ENCODE measurements at places on chromosomes 6 and 20. TPM values are rescaled to one million over a fixed set of nuclear protein-coding genes. Genes with fewer than 3 reads are reported as not detected.

- no peak for DNase-seq
Observed at GRCh38 chr20:58418949-58419748, 30.1 kb downstream of the VAPB start.

DNA sequence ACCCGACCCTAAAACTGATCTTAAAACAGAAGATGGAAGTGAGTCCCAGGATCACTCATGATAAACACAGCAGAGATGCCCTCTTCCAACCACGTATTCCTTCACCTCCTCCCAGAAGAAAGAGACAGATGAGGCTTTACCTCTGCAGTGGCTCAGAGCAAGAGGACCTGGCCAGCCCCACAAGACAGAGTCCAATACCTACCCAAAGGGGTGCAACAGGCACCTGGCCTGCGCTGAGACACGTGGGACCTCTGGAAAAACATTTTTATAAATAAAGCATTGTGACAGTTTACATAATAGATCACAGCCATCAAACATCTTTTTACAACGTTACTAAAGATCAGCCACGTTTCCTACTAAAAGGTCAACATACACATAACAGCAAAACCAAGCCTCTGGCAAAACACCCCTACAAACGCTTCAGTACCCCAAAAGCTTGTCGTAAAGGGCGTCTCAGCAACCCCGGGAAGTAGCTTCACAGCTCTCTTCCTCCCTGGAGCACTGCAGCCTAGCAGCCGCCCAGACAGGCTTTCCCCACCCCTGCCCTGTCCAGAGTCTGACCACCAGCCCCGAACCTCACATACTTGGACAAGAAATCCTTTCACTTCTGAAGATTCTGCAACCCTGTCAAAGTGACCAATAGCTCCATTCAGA is 2.9 kb downstream of the TAF4 start:
- no peak for DNase-seq

GRCh38 chr6:151914484-151914883 is 107.0 kb downstream of the ESR1 start:
- peak; percentile 2 for DNase-seq

- DNase-seq = peak; percentile 95
Observed at GRCh38 chr6:27478706-27479318, 5.9 kb upstream of the ZNF184 start.

- no peak for DNase-seq
Observed at GRCh38 chr6:115191989-115192388, 849.2 kb upstream of the HS3ST5 start.

GRCh38 chr6:80922916-80923455 is 816.5 kb downstream of the BCKDHB start:
- DNase-seq = no peak

DNA sequence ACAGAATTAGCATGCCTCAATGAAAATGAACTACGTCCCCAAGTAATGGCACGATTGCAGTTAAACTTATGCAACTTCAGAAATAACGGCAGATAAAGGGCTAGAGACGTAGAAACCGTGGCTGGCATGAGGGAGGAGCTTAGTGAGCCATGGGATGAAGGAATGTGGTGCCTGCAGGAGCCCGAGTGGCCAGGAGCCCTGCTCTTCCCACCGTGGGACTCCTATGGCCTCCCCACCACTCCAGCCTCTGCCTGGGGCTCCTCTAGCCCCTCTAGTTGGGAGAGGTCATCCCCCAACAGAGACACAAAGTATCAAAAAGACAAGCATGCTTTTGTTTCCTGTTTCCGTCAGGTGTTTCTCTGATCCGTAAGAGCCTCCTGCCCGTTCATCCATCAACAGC is 75.1 kb upstream of the BHLHE23 start:
- no peak for DNase-seq

- no peak for DNase-seq
Observed at GRCh38 chr20:2917266-2917665, 44.0 kb downstream of the PTPRA start.

DNA sequence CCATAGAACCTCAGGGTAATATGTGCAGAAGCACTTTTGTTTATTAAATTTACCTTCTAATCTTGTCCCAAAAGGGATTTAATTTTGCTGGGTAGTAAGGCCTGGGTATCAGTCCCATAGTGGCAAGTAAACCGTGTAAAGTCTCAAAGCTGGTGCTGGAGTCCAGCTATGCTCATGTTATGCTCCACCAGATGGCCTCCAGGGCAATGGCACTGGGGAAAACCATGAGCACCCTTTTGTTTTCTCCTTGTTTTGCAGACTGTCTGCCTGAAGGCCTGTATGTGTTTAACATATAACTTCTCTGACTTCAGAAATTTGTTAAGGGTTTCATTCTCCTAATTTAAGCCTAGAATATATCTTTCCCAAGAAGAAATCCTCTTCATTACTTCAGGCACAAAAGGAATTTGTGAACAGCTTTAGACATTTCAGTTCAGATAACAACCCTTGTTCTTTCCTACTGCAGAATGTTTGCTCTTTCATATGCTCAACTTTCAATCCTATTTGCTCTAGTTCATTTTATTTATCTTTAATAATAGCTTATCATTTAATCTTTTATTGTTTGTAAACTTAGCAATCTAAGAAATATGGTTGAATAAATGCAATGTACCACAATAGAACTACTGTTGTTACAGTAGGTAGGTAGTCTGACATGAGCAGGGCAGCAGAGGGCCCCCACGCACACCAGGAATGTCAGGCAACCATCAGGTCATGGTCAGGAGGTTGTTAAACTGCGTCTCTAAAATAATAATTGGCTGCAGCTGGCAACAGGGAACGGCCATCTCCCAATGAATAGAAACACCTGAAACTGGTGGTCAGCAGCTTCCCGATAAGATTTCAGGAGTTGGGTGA is 162.8 kb downstream of the TENT5A start:
- peak; percentile 23 for DNase-seq

- DNase-seq = no peak
Observed at GRCh38 chr20:51360451-51361201, 181.9 kb downstream of the NFATC2 start.

GRCh38 chr6:79077715-79078074 is 359 bp downstream of the PHIP start:
- peak; percentile 49 for DNase-seq

DNA sequence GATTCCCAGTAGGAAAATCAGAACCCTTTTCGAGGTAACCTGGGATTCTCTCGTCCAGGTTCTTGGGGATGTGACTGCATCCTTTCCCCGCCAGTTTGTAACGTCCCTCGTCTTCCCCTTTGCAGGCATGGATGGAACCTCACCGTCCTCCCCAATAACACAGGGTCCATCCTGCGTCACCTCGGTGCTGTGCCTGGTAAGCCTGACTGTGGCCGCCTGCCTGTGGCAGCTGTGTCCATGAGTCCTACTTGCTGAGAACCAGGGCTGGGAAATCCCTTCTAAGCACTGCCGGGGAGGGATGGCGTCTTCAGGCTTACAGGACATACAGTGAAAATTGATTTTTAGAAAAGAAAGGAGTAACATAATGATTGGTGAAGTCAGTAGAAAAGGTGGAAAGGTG is 155.6 kb downstream of the DTNBP1 start:
- DNase-seq = no peak

DNA sequence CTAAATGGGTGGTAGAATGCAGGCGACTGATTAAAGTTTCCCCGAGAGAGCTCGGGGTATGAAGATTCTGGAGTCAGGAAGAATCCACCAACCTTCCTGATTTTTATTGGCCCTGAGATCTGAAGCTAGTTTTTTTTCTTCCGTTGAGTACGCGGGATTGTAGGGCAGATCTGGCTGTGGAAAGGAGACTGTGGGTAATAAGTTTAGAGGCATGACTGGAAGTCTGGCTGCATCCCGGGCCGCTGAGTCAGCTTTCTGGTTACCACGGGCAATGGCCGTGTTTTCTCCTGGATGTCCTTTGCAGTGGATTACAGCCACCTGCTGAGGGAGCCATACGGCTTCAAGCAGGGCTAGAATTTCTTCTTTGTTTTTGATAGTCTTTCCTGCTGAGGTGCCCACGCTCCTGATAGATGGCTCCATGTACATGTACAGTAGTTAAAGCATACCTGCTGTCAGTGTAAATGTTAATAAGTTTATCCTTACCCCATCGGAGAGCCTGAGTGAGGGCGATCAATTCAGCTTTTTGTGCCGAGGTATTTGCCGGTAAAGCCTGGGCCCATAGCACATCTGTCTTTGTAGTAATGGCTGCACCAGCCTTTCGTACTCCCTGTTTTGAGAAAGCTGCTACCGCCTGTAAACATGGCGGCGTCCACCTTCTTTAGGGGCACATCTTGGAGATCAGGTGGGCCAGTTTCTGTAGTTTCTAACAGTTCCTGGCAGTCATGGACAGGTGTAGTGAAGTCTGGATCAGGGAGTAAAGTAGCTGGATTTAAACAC is 154.0 kb downstream of the TRIM27 start:
- DNase-seq = no peak

DNA sequence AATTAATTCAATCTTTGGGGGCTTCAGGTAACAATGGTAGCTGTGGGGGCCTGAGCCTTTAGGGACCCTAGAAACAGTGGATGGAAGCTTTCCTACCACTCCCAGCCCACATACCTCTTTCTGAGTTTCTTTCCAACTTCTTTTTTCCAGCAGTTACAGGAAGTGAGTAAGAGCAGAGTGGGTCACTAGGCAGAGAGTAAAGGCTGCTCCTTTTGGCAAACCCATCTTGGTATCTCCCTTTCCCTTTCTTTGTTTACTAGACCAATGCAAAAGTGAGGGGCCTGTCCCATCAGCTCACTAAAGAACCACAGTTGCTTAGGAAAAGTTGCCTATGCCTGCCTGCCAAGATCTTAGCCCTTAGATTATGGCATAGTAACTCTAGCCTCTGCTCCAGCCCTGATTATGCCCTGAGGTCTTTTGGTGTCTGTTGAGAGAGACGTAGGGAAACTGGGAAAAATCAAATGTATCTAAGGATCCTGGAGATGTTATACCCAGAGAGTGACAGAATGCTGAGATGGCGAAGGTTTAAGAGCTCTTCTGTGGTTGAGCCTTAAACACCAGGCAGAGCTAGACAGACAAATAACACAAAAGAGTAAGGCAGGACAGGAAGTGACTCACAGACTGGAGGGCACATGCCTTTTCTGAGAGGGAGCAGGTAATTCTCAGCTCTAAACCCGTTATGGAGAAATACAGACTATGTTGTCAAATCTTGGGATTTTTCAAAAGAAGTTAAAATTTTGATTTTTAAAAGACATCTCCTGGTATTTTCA is 31.3 kb downstream of the TRMT6 start:
- DNase-seq = no peak

DNA sequence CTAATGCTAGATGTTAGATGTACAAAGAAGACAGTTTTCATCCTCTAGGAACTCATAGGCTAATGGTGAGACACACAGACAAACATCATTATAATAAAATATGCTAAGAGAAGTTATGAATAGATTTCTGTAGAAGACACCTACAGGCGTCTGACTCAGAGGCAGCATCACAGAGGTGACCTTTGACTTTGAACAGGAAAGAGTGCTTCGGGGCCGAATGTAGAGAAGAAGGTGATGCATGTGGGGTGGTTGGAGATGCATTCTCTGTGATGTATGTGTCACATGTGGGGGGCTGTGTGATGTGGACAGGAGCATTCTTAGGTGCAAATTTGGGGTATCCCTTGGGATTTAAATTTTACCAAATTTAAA is 6.8 kb downstream of the GUCA1A start:
- DNase-seq = no peak

DNA sequence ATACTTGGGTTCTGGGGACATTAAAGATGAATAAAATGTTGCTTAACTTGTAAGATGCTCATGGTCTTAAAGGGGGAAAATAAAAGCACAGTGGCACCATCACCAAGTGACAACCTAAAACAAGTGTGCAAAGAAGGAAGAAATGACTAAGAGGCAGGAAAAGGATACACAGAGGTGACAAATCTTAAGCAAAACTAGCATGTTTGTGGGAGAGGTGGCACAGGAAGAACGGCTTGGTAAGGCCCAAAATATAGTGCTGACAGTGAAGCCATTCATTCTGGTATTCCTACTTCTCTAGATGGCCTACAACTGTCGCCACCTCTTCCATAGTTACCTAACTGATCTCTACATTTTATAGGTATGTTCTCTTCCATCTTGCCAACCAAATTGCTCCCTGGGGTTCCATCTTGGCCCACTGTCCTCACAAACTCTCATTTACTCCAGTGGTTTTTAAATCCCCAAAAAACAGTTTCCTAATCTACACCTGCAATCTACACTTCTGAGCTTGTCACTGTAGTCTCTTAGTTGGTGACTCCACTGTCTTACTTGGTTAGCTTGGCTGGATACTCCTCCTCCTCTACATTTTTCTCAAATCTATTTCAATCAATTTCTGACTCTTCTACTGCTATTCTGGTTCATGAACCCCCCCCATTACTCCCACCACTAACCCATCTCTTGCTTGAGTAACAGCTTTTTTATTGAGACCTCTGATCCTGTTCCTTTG is 33.5 kb downstream of the FAM8A1 start:
- DNase-seq = no peak

- DNase-seq = no peak
Observed at GRCh38 chr6:74814440-74814839, 391.4 kb downstream of the COL12A1 start.

DNA sequence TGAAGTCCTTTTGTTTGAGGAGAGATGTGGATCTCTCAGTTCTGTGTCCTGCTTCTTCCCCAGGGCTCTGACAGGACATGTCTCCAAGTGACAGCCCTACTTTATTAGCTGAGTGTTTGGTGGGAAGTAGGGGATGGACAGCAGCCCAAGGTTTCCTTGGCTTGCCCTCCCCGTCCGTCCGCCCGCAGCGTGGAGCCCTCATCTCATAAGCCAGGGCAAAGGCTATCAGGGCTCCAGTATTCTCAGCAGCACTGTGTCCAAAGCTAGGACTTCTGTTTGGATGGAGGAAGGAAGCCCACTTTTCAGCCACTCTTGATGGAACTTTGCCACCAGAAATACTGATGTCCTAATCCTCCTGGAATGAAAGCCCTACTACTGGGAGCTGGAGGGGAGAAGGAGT is 13.6 kb downstream of the CDC5L start:
- DNase-seq = no peak

- DNase-seq = no peak
Observed at GRCh38 chr6:130962966-130963365, 100.1 kb downstream of the EPB41L2 start.

- DNase-seq = no peak
Observed at GRCh38 chr20:10428008-10428407, 6.0 kb downstream of the MKKS start.

DNA sequence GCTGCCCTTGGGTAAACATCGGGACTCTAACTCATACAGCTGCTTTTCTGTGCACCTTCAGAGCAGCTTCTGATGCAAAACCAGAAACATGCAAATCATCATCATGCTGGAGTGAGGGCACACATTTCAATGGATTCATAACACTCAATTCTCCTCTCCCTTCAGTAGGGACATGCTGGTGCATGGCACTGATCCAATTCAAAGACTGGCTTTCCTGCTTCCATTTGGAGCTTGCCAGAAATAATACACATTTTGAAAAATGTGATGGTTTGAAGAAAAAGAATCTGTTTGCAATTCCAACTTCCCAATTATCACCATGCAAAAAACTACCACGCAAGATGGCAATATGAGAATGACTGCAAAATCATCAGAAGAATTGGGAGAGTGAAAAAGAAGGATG is 65.2 kb upstream of the PDE10A start:
- DNase-seq = no peak

GRCh38 chr6:90294008-90294511 is 2.6 kb downstream of the BACH2 start:
- no peak for DNase-seq

Gene COL9A3
- not detected for total RNA-seq

Gene ADTRP
- 18.7 TPM for total RNA-seq

Gene PABPC1L
- total RNA-seq = 32.0 TPM

Gene ECHDC1
- 50.8 TPM for total RNA-seq

Gene ZFP57
- not detected for total RNA-seq

Gene RHAG
- total RNA-seq = not detected

Gene IMPG1
- not detected for total RNA-seq

Gene BPI
- total RNA-seq = not detected

Gene SRMS
- total RNA-seq = 0.87 TPM

Gene PEX3
- 32.3 TPM for total RNA-seq

Gene GSTA1
- total RNA-seq = 107 TPM

Data from stomach (tissue), 19 donors.